Endothelial cell (in vitro differentiated cells): ENCODE measurements at places on chromosomes 5 and 9.

DNA sequence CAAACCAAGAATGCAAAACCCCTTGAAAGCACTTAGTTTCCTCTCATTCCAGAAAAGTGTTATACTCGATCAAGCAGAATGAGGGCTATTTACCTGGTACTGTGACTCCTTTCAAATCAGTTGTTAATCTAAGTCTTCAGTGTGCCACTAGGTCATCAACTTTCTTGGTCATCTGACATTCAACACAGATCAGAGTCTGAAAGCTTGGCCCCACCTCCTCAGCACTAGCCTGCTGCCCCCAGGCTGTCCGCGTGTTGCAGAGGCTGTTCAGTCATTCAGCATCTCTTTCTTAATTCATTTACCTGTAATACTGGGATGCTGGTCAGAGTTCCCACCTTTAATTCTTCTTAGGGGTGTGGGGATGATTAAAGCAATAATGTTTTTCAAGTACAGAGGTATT lies 28.5 kb downstream of the ENC1 start:
- DNase-seq, result no peak

GRCh38 chr9:85258823-85259370 lies 482.9 kb downstream of the AGTPBP1 start:
- peak; percentile 76 for DNase-seq

DNA sequence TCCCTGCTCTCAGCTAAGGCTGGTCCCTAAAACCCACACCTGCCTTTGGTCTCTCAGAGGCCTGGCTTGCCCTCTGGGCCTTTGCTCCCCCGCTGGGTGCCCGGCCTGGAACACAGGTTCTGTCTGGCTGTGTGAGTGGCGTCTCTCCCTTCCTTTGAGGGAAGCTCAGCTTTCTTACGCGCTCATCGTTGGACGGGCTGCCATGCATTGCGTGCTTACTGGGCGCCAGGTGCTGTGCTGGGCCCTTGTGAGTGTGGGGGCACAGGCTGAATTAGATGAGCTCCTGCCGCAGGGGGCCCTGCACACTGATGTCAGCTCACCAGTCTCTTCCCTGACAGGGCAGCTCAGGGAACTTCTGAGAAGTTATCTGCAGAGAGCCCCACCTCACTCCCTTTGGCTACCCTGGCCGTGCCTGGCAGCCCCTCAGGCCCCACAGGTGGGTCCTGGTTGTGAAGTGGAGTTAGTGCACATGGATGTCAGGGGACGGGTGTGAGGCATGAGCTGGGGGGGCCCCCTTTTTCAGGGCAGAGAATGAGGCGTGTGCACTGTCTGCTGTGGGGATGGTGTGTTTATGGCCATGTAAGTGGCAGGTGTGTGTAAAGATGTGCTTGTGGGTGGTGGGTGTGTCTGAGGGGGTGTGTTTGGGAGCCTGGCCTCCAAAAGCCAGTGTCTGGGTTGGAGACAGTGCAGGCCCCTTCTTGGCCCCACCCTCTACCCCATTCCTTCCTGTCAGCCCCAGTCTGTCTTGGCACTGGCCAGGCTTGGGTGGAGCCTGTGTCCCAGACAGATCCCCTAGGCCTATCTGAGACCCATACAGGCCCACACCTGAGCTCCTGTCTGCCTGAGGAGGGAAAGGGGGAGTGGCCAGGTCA lies 7.5 kb upstream of the RMND5B start:
- no peak for DNase-seq

GRCh38 chr5:178077751-178078150 lies 35.6 kb upstream of the N4BP3 start:
- DNase-seq, result no peak

DNA sequence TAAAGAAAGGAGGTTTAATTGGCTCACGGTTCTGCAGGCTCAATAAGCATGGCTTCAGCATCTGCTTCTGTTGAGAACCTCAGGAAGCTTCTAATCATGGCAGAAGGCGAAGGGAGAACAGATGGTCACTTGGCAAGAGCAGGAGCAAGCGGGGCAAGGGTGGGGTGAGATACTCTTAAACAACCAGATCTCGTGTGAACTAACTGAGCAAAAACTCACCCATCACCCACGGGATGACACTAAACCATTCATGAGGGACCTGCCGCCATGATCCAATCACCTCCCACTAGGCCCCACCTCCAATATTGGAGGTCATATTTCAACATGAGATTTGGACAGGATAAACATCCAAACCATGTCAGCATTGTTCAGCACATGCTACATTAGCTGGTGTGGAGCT lies 89.1 kb upstream of the HAND1 start:
- no peak for DNase-seq

DNA sequence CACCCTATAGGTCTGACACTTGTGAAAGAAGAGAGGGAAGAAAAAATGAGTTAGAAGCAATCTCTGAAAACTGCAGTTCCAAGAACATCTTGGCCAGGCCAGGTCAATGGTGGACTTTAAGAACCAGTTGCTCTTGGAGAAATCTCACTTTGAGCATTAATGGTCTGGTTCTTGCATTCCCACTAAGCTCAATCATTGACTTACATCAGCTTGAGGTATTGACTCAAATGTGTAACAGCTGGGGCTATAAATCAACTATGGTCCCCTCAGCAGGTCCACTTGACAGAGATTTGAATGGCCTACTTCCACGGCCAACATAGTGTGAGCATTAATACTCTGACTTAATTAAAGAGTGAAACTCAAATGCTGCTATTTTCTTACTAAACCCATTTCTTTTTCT lies 357.8 kb upstream of the RGMB start:
- DNase-seq, result no peak

- DNase-seq, result no peak
Observed at GRCh38 chr9:4833781-4834560, 41.2 kb downstream of the RCL1 start.

DNA sequence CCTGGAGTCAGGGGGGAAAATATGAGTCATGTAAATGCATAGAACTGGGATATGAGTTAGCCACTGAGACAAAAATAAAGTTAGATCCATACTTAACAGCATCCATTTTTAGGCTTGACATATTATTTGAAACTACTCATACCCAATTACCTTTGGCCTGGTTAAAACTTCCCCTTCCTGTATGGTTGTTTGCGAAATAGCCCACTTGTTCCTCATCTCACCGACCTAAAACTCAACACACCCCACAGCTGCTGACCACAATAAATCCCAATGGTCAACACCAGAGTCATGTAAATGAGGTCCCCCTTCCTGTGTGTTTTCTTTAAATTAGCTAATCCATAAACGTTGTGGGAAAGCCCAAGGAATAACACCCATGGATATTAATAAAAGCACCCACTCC lies 55.2 kb upstream of the TMEM215 start:
- DNase-seq, result no peak

- DNase-seq, result peak; percentile 78
Observed at GRCh38 chr5:114360816-114361723, 800 bp upstream of the KCNN2 start.

DNA sequence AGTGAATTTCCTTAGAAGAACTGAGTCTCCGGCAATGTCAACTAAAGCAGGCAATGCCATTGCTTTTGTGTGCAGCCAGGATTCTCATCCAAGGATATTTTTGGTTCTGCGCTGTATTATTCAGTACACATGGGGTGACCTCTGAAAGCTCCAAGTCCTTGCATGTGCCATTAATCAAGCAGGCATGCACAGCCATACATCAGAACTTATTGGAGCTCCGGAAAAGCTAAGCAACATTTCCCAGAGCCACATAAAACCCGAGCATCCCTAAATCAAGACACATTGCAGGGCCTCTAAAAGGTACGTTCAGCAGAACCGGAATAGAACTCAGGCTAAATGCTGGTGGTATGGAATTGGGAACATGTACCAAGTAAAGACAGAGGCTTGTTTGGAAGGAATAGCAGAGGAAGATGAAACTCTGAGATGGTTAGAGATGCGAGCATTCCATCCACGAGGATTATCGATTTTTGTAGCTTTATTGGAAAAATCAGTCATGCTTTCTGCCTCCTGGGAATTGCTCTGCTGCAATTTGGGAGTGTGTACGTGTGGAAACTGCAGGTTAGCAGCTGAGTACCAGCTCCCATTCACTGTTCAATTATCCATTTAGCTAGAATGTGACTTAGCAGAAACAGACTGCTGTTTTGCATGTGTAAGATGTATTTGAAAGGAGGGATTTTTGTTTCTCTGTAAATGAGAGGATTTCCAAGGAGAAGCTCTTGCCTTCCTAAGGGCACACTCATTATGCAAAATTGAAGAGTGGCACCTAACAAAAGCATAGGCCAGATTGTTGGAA lies 143.7 kb upstream of the WWC1 start:
- no peak for DNase-seq

DNA sequence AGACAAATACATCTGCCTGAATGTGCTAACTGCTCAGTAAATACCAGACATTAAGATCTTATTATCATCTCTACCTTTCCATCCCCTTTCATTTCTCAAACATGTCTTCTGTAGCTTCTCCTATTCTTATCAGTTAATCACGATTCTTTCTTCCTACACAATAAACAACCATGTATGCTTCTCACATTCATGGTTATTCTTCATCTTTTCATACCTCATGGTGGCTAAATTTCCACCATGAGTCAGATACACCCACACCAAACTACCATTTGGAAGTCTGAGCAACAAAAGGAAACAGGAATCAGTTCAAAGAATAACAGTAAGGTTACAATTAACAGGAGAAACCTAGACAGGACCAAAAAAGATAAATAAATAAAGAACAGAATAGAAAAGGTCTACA lies 7.7 kb downstream of the ZNF622 start:
- DNase-seq, result no peak
